ENCODE measurements at places on chromosomes 7 and 10. TPM values are rescaled to one million over a fixed set of nuclear protein-coding genes. Genes with fewer than 3 reads are reported as not detected.

DNA sequence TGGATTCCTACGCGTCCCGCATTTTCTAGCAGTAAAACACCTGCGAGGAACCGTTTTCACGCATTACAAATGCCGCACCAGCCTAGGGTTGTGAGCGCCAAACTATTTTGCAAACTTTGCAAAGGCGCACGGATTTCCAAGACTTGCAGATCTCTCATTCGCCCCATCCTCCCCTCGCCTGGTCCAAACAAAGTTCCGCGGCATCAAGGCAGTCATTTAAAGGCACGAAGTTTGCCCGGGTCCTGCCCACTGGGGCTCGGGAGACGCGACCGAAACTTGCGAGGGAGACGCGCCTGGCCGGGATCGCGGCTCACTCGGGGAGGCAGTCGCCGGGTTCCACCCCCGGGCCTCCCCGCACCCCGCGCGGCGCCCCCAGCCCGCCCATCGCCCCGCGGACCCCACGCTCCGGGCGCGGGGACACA, 613 bp downstream of the USP6NL start:
- H3K4me1 ChIP-seq = peaks cover 16% of the 10 kb centered on the region
- H3K27me3 ChIP-seq = no peaks in the 10 kb centered on the region
- no peaks in the 10 kb centered on the region for H3K36me3 ChIP-seq
- H3K27ac ChIP-seq = peak overlapping the region; percentile 92

ABCB1 gene
- 5.7 TPM for total RNA-seq

GRCh38 chr7:131068604-131069021, 259.1 kb upstream of the MKLN1 start:
- no peak for DNase-seq
- peak overlapping the region; percentile 35 for H3K27ac ChIP-seq
- H3K4me3 ChIP-seq = no peak overlapping the region
- no peaks in the 10 kb centered on the region for H3K36me3 ChIP-seq

DNA sequence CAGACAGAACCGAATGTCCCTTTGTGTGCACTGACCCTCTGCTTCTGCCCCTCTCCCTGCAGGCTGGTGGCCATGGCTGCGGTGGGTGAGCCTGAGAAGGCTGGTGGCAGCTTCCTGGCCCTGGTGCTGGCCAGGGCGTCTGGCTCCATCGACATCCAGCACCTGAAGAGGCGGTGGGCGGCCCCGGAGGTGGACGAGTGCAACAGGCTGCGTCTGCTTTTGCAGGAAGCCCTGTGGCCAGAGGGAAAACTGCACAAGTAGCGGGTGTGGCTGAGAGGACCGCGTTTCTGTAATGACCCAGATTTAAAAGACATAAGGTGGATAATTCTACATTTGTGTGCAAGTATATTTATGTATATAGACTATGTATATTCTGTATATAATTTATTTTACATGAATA, 89.2 kb downstream of the DYNC2I1 start:
- no peaks in the 10 kb centered on the region for H3K4me1 ChIP-seq
- no peak overlapping the region for H3K4me3 ChIP-seq
- DNase-seq = no peak
- H3K27ac ChIP-seq = no peak overlapping the region
- peaks cover 23% of the 10 kb centered on the region for H3K36me3 ChIP-seq

- no peak overlapping the region for H3K27ac ChIP-seq
- no peaks in the 10 kb centered on the region for H3K4me1 ChIP-seq
- no peaks in the 10 kb centered on the region for H3K27me3 ChIP-seq
- no peak for DNase-seq
Measured at GRCh38 chr7:98360221-98361130, 40.4 kb downstream of the BAIAP2L1 start.

- H3K27ac ChIP-seq = no peak overlapping the region
- no peak overlapping the region for H3K4me3 ChIP-seq
- peaks cover 39% of the 10 kb centered on the region for H3K4me1 ChIP-seq
- H3K36me3 ChIP-seq = no peaks in the 10 kb centered on the region
- no peaks in the 10 kb centered on the region for H3K27me3 ChIP-seq
- no peak for DNase-seq
Measured at GRCh38 chr7:7706556-7707172, 11.7 kb downstream of the RPA3 start.

DNA sequence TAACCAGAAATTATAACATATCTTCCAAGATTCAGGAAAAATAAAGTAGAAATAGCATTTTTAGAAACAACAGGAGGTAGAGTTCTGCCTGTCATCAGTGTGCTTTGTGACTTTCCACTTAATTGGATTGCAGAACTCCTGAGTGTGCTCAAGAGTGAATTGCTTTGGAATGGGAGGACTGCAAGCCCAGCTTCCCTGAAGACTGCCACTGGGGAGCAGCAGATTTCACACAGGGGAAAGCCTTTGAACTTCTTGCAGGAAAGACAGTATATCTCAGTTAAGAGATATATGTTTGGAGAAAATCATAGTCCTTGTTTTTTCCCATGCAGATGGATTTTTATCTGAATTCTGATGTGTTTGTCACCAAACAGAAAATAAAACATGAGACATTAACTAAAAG, 124.5 kb downstream of the TMEM168 start:
- DNase-seq = no peak
- no peak overlapping the region for H3K27ac ChIP-seq
- H3K27me3 ChIP-seq = no peaks in the 10 kb centered on the region
- H3K4me1 ChIP-seq = no peaks in the 10 kb centered on the region
- no peaks in the 10 kb centered on the region for H3K36me3 ChIP-seq

TDRD1 gene
- total RNA-seq = under 0.01 TPM

ANKRD1 gene
- not detected for total RNA-seq

DNA sequence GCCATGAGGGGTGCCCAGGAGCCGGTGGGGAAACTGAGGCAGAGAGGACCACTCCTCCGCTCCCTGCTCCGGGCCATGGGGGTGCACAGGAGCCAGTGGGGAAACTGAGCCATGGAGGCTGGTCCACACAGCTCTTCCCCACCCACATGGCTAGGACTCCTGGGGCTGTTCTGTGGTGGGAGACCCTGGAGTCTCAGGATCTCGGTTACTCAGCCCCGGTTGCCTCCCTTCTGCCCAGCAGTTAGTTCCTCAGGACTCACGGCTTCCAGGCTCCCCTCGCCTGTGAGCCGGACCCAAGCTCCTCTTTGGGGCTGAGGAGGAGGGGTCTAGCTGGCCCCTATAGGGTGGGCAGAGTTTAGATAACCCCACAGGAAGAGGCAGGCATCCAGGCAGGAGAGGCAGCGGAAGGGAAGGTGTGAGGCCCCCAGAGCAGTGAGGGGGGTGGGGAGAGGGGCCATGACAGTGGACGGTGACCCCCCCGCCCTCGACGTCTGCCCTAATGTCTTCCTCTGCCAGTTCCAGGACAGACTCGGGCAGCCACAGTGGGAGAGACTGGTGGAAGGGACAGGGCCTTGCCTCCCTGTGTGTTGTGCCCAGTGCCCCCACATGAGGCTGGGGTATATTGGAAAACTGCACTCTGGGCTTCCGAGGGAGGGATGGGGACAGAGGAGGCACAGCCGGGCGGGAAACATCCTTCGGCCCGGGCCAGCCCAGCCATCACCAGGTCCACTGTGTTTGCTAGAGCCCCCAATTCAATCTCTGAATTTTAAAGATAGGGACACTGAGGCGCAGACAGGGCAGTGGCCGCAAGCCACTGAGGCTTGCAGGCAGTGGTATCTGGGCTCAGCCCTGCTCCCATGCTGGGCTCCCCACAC, 4.3 kb downstream of the ELFN1 start:
- H3K27me3 ChIP-seq = peaks cover 31% of the 10 kb centered on the region
- no peaks in the 10 kb centered on the region for H3K36me3 ChIP-seq
- no peak overlapping the region for H3K27ac ChIP-seq
- DNase-seq = peak; percentile 49
- H3K4me1 ChIP-seq = peaks cover 15% of the 10 kb centered on the region

- H3K27me3 ChIP-seq = no peaks in the 10 kb centered on the region
- H3K36me3 ChIP-seq = no peaks in the 10 kb centered on the region
- no peak for DNase-seq
- no peak overlapping the region for H3K4me3 ChIP-seq
Measured at GRCh38 chr10:19891429-19891828, 75.2 kb downstream of the PLXDC2 start.

CAV1 gene
- total RNA-seq = 582 TPM

UBE2H gene
- 68.8 TPM for total RNA-seq

RBM17 gene
- 50.8 TPM for total RNA-seq

AGMO gene
- total RNA-seq = not detected

PNLIPRP1 gene
- total RNA-seq = not detected

DNA sequence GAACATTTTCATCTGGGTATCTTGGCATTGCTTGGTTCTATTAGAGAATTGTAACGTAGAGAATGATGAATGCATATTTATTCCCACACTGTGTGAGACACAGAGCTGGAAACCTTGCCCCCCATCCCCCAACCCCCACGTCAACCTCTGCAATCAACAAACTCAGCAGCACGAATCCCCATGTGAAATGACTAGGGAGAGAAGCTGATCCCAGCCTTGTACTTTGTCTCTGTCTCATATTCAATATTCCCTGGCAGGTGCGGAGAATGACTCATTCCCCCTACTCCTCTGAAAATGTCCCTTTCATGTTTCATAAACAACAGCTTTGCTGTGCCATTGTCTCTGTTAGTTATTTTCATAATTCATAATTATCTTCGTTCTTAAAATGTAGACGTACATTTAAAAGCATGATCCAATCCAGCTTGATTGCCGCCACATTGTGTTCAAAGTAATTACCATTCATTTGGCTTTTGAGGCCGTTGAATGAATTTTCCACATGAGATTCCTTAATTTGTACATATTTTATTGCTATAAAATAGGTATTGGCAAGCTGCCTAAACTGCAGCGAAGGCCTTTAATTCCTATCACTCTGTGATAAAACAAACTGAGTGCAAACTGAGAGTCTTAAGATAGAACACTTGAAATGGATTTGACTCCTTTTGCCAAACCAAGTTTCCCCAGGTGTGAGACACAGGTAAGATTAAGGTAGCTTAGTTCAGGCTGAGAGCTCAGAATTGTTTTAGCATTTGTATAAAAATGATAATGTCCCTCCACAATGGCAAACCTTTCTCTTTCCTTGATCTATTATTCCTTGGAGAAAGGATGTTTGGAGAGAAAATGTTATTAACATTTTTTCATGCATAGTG, 920.2 kb downstream of the TYW1 start:
- no peak overlapping the region for H3K27ac ChIP-seq
- H3K36me3 ChIP-seq = no peaks in the 10 kb centered on the region
- no peaks in the 10 kb centered on the region for H3K4me1 ChIP-seq
- H3K4me3 ChIP-seq = no peak overlapping the region
- no peak for DNase-seq
- H3K27me3 ChIP-seq = no peaks in the 10 kb centered on the region

- DNase-seq = no peak
- no peaks in the 10 kb centered on the region for H3K4me1 ChIP-seq
- no peaks in the 10 kb centered on the region for H3K27me3 ChIP-seq
- H3K27ac ChIP-seq = no peak overlapping the region
- H3K36me3 ChIP-seq = no peaks in the 10 kb centered on the region
Measured at GRCh38 chr7:93212881-93213280, 13.4 kb downstream of the HEPACAM2 start.

- no peak overlapping the region for H3K4me3 ChIP-seq
- no peak for DNase-seq
- H3K27ac ChIP-seq = no peak overlapping the region
Measured at GRCh38 chr10:94266091-94266490, 96.6 kb downstream of the NOC3L start.

UPK3B gene
- 0.71 TPM for total RNA-seq

DNA sequence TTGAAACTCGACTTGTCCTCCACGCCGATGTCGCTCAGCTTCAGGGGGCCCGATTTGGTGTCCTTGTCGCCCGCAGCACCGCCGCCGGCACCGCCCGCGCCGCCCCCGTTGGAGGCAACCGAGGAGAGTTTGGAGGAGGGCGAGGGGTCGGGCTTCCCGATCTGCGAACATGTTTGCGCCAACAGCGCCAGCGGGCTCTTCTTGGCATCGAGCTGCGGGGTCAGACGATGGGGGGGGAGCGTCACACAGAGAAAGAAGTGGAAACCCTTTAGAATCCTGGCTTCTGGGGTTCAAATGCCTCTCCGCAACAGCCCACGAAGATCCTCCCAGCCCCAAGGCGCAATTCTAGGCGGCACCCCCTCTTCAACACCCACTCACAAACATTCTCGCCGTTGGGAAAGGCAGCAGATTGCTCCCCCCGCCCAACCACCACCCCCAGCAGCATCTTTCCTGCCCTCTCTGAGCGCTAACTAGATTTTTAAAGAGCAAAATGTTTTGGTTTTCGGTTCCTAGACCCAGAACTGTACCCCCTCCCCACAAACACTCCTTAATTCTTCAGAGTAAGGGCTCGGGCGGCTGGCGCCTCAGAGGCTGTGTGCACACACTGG, 1.3 kb downstream of the ZNF503 start:
- H3K36me3 ChIP-seq = peaks cover 13% of the 10 kb centered on the region
- DNase-seq = peak; percentile 85
- no peaks in the 10 kb centered on the region for H3K27me3 ChIP-seq
- H3K4me1 ChIP-seq = peaks cover 33% of the 10 kb centered on the region
- peak overlapping the region; percentile 99 for H3K27ac ChIP-seq

- peak; percentile 76 for DNase-seq
- no peaks in the 10 kb centered on the region for H3K36me3 ChIP-seq
Measured at GRCh38 chr7:74092964-74093471, 9.4 kb downstream of the LIMK1 start.

SAMD9L gene
- total RNA-seq = 13.6 TPM

DNA sequence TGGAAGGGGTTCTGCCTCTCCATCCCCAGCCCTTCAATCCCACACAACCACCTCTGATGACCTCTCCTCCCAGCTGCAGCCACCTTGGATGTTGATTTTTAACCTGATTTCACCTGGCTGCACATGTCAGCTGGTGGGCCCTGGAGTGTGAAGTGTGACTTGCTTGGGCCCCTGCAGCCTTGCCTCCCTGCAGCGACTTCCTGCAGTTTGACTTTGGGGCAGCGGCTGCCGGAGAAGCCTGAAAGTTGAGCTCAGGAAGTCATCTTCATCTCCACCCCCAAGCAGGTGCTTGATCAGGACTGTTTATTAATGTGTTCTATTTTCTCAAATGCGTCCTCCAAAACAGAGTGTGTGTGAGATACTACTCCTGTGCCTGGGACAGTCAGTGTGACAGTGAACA, 675.2 kb upstream of the GALNT17 start:
- no peak for DNase-seq
- no peaks in the 10 kb centered on the region for H3K36me3 ChIP-seq
- H3K27me3 ChIP-seq = no peaks in the 10 kb centered on the region
- H3K4me3 ChIP-seq = no peak overlapping the region
- H3K27ac ChIP-seq = no peak overlapping the region

GRCh38 chr10:36441557-36441956, 683.8 kb upstream of the ANKRD30A start:
- no peaks in the 10 kb centered on the region for H3K36me3 ChIP-seq
- no peak overlapping the region for H3K4me3 ChIP-seq
- no peaks in the 10 kb centered on the region for H3K27me3 ChIP-seq
- H3K27ac ChIP-seq = no peak overlapping the region

DNA sequence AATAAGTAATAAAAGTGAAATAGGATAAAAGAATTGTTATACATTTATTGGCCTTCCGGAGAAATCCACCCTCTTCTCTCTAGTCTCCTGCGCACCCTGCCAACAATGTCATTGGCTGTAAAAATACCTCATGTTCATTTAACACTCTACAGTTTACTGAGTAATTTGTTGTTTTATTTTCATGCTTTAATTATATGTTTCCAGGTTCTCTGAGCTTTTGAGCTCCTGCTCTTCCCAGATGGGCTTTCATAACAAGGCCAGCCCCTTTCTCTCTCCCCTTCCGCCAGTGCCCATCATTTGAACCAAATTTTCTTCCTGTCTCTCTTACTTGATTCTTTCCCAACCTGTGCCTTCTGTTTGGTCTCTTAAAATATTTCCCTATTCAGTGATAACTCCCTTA, 144.6 kb upstream of the PRSS1 start:
- no peak for DNase-seq
- H3K27me3 ChIP-seq = no peaks in the 10 kb centered on the region
- H3K27ac ChIP-seq = no peak overlapping the region
- no peak overlapping the region for H3K4me3 ChIP-seq
- H3K4me1 ChIP-seq = no peaks in the 10 kb centered on the region
- H3K36me3 ChIP-seq = no peaks in the 10 kb centered on the region

BTBD16 gene
- 0.54 TPM for total RNA-seq

MYL10 gene
- total RNA-seq = not detected

OR2A1 gene
- 0.14 TPM for total RNA-seq

MAGI2 gene
- total RNA-seq = 14.7 TPM
